Cardiac fibroblast (primary cell): ENCODE measurements at places on chromosomes 2 and 18.

- DNase-seq, result peak; percentile 35
Observed at GRCh38 chr18:70288171-70288850, 534 bp upstream of the SOCS6 start.

DNA sequence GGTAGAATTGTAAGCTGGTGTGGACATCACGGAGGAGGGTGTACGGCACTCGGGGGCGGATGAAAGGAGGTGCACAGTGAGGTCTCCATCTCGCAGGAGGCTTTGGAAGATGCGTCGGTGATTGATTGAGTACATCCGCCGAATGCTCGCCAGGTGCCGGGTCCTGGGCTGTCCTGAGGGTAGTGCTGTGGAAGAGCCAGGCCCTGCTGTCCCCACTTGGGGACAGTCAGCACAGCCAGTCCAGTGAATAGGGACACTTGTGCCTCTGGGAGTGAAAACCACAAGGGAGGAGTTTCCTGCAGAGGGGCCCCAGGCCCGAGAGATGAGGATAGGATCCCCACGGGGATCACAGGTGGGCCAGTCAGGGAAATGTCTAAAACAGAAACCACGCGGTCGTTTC is 28.1 kb downstream of the MLPH start:
- DNase-seq, result no peak

- peak; percentile 76 for DNase-seq
Observed at GRCh38 chr18:74251297-74252038, 40.3 kb downstream of the CYB5A start.

GRCh38 chr2:159185401-159186130 is 100.9 kb downstream of the WDSUB1 start:
- DNase-seq, result peak; percentile 54

DNA sequence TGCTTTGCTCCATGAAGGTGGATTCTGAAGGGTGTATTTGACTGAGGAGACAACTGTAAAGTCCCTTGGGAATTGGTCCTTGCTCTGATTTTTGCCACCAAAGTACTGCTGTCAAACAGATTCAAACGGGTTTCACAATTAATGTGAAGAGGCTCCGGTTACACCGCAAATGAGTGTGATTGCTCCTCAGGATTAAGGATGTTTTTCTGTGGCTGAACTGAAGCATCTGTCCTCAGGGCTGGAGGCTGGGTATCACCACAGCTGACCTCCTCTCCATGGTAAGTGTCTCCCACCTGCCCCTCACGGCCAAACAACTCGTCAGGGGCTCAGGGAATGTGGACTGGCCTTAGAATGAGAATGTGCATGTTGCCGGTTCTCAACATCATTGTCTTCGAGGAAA is 130.4 kb upstream of the NDUFV2 start:
- DNase-seq, result no peak

- peak; percentile 54 for DNase-seq
Observed at GRCh38 chr2:33111002-33111446, 164.3 kb downstream of the LTBP1 start.

- DNase-seq, result peak; percentile 31
Observed at GRCh38 chr2:85353876-85354285, 447 bp downstream of the RETSAT start.

DNA sequence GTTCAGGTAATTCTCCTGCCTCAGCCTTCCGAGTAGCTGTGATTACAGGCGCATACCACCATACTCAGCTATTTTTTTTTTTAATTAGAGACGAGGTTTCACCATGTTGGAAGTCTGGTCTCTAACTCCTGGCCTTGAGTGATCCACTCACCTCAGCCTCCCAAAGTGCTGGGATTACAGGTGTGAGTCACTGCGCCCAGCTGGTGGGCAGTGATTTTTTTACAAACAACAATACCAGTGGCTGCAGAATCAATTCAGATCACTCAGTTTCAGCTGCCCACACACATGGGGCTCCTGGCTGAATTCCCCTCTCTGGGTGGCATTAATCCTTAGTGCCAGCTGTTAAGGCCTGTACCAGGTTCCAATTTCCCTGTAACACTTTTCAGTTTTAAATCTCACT is 13.3 kb upstream of the CYRIA start:
- no peak for DNase-seq

DNA sequence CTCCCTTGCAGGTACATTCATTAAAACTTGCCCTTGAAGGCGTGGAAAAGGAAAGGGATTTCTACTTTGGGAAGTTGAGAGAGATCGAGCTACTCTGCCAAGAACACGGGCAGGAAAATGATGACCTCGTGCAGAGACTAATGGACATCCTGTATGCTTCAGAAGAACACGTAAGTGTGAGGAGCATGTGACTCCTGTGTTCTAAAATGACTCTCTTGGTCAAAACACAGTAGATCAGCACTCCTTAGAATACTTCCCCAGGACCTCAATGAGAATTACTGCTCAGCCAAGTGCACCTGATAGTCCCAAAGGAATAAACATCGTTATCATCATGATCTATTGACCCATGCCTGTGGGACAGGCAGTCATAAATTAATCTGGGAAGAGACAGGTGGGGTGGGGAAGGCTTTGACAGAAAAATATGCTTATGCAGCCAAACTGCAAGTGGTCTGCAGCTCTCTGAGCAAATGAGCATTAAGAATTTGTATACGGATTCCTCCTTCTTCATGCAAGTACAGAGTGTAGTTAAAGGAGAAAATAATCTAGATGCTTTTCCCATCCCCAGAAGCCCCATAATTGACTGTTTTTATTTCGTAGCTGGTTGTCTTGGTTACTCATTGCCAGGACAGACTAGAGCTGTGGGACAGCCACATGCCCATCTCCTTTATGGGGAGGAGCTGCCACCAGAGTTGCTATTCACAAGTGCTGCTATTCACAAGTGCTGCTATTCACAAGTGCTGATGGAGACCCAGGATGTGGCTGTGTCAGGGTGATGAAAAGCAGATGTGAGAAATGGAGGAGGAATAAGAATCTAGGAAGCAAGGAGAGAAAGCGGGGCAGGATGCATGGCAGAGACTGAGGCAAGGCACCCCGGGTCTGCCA is 91.0 kb downstream of the MAPRE2 start:
- DNase-seq, result peak; percentile 29

- DNase-seq, result no peak
Observed at GRCh38 chr2:6757215-6757614, 108.5 kb downstream of the CMPK2 start.
